Activated T-helper 1 cell treated with anti-CD3 and anti-CD28 coated beads, Interleukin-2, amount 50 U/mL, for 16 hours (primary cell): ENCODE measurements at places on chromosomes 1 and 21.

- DNase-seq = no peak
Observed at GRCh38 chr1:32741059-32741412, 38.5 kb upstream of the SYNC start.

GRCh38 chr1:107252271-107252670 is 111.4 kb downstream of the NTNG1 start:
- DNase-seq = no peak

GRCh38 chr1:66315671-66316070 is 218.3 kb upstream of the SGIP1 start:
- no peak for DNase-seq

DNA sequence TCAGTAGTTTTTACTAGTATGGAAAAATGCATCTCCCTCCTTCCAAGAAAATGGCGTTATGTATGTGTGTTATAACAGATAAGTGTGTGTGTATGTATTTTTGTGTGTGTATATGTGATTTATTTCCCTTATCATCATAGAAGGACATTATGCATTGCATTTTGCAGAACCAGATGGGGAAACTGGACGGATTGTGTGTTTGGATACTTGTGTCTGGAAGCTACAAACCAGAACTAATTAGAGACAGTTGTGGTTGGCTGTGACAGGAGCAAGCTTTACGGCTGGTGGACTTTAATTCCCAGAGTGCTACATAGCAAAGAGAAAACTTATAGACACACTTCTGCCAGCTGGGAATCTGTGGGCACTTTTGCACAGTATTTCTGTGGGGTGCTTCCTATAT is 162.5 kb downstream of the RWDD3 start:
- no peak for DNase-seq

GRCh38 chr1:110239441-110240430 is 29.6 kb downstream of the KCNC4 start:
- no peak for DNase-seq
